ENCODE measurements at places on chromosomes 1 and 21. TPM values are rescaled to one million over a fixed set of nuclear protein-coding genes. Genes with fewer than 3 reads are reported as not detected.

GRCh38 chr1:246041360-246041759, 465.7 kb downstream of the SMYD3 start:
- DNase-seq, result no peak

GRCh38 chr1:44832056-44832705, 10.9 kb downstream of the PTCH2 start:
- DNase-seq, result no peak

DNA sequence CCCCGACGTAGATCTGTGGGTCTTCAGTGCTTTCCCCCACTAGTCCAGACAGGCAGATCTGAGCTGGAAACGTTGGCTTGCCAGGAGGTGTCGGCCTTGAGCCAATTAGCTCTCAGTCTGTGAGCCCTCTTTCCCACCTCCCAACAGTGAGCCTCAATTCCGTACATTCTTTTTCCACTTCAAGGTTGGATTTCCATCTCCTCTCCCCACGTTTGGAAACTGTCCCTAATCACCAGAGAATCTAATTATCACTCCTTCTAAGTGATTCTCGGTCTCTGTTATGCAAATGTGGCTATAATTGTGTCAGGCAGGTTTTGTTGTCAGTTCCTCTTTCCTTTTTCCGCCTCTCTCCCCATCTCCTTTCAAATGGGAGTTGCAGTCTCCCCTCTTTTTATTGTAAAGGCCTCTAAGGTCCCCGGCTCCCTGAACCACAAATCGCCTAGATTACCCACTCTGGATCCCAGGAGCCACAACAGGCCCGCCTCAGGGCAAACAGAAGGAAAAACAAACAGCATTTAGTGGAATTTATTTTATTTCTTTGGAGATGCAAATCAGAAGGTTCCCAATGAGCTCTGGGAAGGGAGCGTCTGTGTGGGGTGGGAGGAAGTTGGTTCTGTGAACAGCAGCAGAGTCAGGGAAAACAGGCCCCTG, 29.4 kb upstream of the LRRN2 start:
- no peak for DNase-seq

DNA sequence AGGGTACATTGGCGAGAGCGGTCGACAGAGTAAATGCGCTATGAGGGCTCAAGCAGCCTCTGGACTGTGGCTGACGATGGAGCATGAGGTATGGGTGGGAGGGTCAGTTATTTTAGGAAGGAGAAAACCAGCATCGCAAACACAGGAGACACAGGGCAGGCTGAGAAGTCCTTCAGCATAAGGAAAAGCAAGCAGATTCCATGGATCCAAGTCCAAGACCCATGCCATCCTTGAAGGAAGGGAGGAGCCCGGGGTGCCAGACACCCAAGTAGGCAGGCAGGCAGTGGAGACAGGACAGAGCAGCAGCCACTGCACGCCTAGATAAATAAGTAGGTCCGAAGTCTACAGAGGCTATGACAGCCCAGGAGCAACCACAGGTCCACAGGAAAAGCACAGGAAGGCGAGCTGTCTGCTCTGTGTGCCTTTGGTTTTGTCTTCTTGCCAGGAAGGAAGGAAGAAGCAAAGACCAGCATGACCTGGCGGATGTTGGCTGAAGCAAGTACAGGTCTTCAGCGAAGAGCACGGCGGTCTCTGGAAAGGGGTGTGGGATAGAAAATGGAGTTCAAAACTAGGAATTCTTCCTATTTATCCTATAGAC, 76.4 kb upstream of the SLC45A1 start:
- no peak for DNase-seq

The CELA3A gene
- not detected for total RNA-seq

The MTARC2 gene
- not detected for total RNA-seq

The SLC35F3 gene
- 2.8 TPM for total RNA-seq

The HAO2 gene
- not detected for total RNA-seq
